GM12891 (cell line): ENCODE measurements at places on chromosomes 1 and 21.

GRCh38 chr1:219385787-219386427 is 212.2 kb downstream of the LYPLAL1 start:
- DNase-seq, result peak; percentile 18

- no peak for DNase-seq
These were observed 92.6 kb downstream of the ARHGEF10L start for GRCh38 chr1:17632106-17632505.

DNA sequence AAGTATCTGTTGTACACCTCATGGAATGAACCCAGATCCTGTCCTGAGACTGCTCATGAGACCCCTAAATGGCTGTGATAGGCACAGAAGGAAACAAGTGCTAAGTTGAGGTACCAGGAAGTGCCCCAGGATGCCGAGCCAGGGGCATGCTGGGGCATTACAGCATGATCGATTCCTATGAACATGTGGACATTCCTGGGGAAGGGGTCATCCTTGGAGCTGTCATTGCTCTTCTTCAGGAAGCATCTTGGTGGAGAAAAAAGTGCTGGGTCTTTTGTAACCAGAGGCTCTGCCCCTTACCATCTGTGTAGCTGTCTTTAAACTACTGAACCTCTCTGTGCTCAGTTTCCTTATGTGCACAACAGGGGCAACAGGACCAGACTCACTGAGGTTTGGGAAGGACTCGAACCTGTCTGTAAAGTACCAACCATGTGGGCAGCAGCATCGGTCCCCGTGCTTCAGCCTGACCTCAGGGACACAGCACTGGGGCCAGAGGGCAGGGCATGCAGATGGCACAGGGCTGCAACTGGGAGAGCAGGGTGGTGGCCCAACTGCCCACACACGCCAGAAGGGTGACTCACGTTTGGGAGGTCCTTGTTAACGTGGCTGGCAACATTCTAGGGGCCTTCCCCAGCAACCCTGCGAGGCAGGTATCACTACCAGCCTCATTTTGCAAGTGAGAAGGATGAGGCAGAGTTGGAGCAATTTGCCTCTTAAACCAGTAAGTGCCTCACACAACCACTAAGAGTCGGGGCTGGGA is 142.3 kb upstream of the EDN2 start:
- no peak for DNase-seq

GRCh38 chr1:205967554-205968335 is 24.5 kb upstream of the SLC26A9 start:
- DNase-seq, result no peak

DNA sequence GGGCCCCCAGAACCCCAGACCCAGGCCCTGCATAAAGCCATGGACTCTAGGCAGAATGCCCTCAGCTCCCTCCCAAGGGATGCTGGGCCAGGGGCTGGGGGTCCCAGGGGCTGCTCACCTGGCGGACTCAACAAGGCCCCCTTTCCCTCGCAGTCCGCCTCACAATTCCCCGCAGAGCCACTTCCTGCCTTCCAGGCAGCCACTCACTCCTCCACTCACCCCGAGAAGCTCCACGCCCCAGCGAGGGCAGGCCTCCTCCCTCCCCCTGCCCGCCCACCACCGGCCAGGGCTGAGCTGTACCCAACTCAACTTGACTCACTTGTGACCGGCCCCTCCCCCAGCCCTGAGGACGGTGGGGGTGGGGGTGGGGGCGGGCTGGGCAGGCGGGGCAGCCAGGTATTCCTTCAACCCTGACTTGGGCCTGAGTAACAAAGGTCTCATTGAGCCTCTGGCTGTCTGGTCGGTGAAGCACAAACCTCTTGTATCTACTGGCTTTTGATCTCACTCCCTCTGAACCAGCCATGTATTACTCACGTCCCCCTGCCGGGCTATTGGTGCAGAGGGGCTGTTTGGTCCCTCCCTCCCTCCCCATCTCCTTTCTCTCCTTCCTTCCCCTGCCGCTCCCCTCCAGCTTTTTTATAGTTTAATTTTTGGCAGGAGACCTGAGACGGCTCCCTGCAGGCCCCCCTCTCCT is 5.9 kb downstream of the BLACAT1 start:
- DNase-seq, result no peak

DNA sequence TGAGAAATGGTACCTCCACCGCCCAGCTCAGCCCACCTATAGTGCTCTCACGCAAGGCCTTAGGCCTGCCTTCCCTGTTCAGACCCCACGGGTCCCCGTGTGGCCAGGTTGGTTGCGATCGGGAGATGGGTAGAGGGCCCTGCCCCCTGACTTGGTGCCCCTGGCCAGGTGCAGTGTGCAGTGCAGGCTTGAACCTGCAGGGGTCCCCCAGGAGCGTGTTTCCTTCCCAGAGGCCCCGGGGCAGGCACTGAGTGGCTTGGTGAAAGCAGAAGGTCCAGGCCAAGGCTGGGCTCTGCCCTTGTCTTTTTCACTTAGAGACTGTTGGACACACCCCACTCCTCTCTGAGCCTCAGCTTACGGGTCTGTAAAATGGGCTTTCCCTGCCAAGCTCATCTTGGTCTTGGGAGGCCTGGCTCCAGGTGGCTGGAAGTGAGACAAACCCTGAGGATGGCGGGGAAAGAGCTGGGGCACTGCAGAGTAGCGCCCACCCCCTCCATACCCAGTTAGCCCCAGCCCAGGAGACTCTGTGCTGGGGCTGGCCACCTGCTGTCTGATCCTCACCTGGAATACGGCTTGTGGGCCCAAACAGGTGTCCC is 9.3 kb upstream of the HES5 start:
- DNase-seq, result no peak

- DNase-seq, result no peak
These were observed 218.4 kb downstream of the HLX start for GRCh38 chr1:221097479-221098281.

GRCh38 chr21:15063814-15064575 is 805 bp downstream of the NRIP1 start:
- DNase-seq, result no peak

DNA sequence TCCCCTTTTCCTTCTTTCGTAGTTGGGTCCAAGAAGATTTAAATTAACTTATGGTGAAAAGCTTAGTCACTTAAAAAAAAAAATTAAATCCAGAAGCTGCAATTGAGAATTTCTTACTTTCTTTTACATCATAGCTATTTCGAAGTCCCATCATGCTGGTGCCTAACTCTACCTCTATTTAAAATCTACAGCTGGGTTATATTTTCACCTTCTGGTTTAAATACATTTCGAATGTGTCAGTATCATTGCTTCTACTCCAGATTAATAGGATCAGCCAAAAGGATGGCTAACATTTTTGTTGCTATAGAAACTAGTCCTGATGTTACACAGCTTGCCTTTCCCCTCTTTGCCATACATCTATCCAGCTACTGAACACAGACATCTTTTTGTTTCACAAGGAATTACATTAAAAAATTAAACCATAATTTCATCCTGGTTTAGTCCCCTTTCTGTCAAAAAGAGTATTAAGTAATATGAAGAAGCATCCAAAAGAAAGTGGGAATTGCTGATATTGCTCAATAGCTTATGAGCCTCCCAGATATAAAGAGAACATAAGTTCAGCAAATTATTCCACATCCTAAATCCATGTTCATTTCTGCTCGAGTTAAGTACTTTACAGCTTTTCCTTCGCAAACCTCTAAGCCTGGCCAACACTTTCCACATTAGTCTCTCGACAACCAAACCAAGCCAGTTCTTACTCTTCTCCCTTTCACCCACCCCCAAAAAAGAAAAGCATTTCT is 396.7 kb upstream of the DAB1 start:
- no peak for DNase-seq

DNA sequence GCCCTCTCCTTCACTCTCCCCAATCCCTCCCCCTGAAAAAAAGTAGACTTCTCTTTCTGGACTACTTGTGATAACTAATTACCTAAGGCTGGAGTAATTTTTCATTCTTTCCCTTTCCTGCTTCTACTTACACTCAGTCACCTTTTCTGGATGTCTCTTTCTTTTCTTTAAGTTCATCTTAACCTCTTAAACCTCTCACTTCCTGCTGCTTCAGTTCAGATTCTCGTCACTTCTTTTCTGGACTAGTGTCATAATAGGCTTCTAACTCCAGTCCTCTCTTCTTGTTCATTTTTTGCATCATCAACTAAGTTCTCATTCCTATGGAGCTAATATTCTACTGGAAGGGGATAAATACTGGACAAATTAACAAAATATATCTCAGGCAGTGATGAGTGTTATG is 75.4 kb downstream of the LRRC53 start:
- no peak for DNase-seq

GRCh38 chr1:98791498-98791897 is 130.0 kb downstream of the SNX7 start:
- no peak for DNase-seq

- no peak for DNase-seq
These were observed 6.4 kb upstream of the BRWD1 start for GRCh38 chr21:39319814-39320332.

- DNase-seq, result no peak
These were observed 57.4 kb upstream of the TMPRSS15 start for GRCh38 chr21:18460979-18461378.

GRCh38 chr1:230094746-230095145 is 27.7 kb downstream of the GALNT2 start:
- no peak for DNase-seq

DNA sequence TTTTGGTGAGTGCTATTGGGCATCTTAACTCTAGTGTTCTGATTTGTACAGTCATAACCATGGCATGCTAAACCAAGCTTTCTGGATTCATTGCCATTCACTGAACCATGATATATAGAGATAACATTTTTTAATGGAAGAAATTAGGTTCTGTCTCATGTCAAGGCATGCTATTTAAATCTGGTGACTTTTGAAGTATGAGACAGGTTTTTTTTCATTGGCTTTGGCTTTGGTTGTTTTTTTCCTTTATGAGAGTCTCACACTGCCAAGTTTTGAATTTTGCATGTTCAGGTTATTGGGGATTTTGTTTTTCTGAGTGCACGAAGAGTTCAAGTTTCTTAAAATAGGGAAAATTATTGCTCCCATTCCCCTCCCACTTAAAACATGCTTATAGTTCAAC is 141.3 kb upstream of the ADAMTS5 start:
- no peak for DNase-seq

DNA sequence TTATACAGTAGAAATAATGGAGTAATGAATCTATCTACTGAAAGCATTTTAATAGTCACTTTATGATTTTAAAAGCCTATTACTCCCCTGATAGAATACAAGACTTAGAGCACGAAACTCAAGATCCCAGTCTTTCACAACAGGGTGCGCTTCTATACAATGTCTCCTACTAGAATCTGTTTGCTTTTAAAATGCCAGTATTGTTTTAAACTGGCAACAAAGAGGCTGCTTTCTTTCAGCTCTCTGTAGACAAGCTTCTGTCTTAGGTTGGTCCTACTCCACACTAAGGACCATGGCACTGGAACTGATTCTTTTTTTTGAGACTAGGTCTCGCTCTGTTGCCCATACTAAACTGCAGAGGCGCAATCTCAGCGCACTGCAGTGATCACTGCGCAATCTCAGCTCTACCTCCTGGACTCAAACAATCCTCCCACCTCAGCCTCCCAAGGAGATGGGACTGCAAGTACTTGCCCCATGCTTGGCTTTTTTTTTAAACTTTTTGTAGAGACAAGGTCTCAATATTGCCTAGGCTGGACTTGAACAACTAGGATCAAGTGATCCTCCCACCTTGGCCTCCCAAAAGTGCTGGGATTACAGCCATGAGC is 4.8 kb downstream of the DCAF8 start:
- no peak for DNase-seq

GRCh38 chr1:45375104-45376090 is 35.2 kb upstream of the MUTYH start:
- no peak for DNase-seq

DNA sequence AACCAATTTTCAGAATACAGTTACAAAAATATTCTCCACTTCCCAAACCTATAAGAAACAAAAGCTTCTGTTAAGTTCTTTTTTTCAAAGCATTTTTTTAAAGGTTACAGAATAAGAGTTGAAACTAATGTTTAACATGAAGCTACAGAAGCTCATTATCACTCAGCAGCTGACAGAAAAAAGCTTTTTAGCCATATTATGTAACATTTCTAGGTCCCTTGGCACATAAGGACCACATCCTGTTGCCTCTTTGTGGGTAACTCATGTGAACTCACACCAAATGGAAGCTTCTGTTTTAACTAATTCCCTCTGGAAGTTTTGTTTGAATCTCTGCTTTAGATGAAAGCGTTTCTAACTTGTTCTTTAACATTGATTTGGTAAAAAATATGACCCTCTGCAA is 242.5 kb upstream of the TMPRSS15 start:
- DNase-seq, result no peak

GRCh38 chr21:30336596-30336995 is 898 bp downstream of the KRTAP27-1 start:
- no peak for DNase-seq

- no peak for DNase-seq
These were observed 3.6 kb downstream of the CACNA1S start for GRCh38 chr1:201108614-201109013.

GRCh38 chr1:34743775-34744174 is 11.1 kb upstream of the GJB5 start:
- no peak for DNase-seq

- DNase-seq, result no peak
These were observed 45.7 kb downstream of the SH3GLB1 start for GRCh38 chr1:86750076-86750475.

GRCh38 chr1:37875833-37876232 is 16.4 kb upstream of the MTF1 start:
- no peak for DNase-seq

- no peak for DNase-seq
These were observed 159.9 kb downstream of the ZBTB18 start for GRCh38 chr1:244210884-244211558.

DNA sequence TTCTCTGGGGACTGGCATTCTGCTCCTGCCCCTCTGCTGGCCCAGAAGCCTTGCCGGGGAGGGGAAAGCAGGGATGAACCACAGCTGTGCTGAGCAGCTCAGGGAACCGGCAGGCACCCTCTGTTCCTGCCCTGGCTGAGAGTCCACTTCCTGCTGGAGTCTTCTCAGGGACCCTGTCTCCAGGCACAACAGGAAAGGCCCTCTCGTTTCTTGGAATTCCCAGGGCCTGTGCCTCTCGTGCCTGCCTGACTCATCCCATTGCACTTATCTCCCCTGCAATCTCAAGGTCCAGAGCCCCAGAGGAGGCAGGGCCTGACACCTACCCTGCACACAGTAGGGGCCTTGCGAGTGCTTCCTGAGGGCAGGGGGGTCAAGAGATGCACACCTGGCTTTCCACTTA is 1.1 kb upstream of the EDN2 start:
- no peak for DNase-seq

DNA sequence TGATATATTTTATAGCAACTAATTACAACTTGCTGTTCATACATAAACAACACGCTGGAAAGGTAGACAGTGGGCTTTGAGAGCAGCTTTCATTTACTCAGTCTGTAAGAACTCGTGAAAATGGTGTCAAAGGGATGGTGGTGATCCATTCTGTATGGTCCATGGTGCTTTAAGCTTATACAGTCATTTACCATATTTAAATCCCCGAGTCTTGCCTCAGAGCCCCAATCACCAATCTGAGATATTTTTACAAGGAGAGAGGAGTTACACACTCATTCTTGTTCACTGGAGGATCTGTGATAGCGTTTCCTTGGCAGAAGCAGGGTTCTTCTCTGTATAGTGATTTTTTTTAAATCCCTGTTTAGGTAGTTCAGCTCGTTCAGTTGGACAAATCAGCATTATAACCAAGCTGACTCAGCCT is 694.6 kb downstream of the USP25 start:
- DNase-seq, result no peak
